ENCODE measurements at places on chromosomes 16 and 17. TPM values are rescaled to one million over a fixed set of nuclear protein-coding genes. Genes with fewer than 3 reads are reported as not detected.

The CHST4 gene
- 1.9 TPM for total RNA-seq

The BCL6B gene
- 2.9 TPM for total RNA-seq

DNA sequence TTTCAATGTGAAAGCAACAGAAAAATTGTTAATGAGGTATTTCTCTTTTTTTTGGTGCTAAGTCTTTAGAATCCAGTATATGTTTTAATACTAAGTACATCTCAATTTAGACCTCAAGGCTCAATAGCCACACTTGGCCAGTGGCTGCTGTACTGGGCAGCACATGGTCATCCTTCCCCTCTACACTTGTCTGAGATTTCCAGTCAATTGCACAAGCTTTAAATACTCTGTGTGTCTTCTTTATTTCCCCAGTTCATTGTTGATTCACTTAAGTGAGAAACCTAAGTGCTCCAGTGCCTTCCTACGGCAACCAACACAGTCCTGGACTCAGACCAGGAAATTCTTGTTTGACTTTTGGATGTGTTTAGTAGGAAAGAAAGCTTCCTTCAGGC lies 62.2 kb downstream of the TNRC6C start:
- H3K27me3 ChIP-seq: no peaks in the 10 kb centered on the region
- no peak for DNase-seq
- H3K4me3 ChIP-seq: no peak overlapping the region

DNA sequence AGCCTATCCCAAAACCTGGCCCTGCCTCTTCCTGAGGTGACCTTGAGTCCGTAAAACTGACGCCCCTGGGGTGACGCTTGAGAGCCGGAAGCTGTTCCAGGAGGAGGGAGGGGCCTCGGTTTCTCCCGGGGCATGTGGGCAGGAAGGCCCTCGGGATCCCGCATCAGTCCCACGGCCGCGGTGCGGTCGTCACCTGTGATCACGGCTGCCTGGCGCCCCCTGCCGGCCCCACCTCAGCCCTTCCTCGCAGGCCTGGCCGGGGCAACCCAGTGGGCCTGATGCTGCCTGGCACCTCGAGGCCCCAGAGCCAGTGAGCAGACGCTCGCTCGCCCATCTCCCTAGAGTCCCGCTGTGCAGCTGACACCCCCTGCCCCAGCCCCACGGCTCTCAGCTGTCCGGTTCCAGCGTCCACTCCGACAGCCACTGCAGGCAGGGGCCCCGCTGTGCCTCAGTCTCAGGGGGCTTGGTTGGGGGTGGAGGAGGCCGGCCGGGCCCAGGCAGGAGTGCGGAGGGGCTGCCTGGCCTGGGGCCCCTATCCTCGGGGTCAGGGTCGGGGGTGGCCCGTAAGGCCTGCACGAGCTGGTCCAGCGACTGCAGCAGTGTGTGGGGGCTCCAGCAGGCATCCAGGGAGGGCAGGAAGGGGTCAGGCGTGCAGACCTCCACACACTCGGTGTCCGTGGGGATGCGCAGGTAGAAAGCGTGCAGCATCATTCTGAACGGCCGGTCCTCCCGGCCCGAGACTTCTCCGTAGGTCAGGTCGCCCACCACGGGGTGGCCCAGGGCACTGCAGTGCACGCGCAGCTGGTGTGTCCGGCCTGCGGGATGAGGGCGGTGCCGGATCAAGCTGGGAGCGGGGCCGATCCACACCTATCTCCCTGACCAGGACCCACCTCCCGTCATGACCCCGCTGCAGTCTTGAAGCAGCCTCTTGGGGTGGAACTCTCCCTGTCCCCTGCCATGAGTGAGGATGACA lies 2.3 kb downstream of the RPUSD1 start:
- no peak overlapping the region for H3K4me3 ChIP-seq
- DNase-seq: peak; percentile 83
- no peak overlapping the region for H3K27ac ChIP-seq
- peaks cover 11% of the 10 kb centered on the region for H3K36me3 ChIP-seq

DNA sequence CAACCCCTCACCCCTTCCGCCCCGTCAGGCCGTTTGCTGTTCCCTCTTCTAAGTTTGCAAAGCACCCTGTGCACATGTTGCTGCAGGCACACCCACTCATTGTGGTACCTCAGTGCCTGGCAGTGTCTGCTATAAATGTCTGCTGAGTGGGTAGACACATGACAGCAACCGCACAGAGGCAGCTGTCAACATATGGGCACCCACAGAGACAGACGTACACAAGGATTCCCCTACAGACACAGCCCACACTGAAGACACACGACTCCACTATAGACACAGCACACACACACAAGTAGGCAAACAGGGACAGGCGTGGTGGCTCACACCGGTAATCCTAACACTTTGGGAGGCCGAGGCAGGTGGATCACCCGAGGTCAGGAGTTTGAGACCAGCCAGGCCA lies 17.8 kb upstream of the CRK start:
- no peaks in the 10 kb centered on the region for H3K4me1 ChIP-seq
- no peak overlapping the region for H3K4me3 ChIP-seq
- no peaks in the 10 kb centered on the region for H3K27me3 ChIP-seq
- DNase-seq: no peak

- peaks cover 3% of the 10 kb centered on the region for H3K27me3 ChIP-seq
- no peaks in the 10 kb centered on the region for H3K36me3 ChIP-seq
- H3K4me3 ChIP-seq: no peak overlapping the region
- H3K27ac ChIP-seq: no peak overlapping the region
Measured at GRCh38 chr16:86063760-86064405, 164.9 kb downstream of the IRF8 start.

The TEKT1 gene
- not detected for total RNA-seq

GRCh38 chr17:34637548-34638525 lies 58.5 kb downstream of the TMEM132E start:
- H3K36me3 ChIP-seq: no peaks in the 10 kb centered on the region
- H3K27me3 ChIP-seq: peaks cover 22% of the 10 kb centered on the region
- H3K4me1 ChIP-seq: peaks cover 5% of the 10 kb centered on the region
- no peak overlapping the region for H3K4me3 ChIP-seq

The KRT12 gene
- total RNA-seq: not detected

DNA sequence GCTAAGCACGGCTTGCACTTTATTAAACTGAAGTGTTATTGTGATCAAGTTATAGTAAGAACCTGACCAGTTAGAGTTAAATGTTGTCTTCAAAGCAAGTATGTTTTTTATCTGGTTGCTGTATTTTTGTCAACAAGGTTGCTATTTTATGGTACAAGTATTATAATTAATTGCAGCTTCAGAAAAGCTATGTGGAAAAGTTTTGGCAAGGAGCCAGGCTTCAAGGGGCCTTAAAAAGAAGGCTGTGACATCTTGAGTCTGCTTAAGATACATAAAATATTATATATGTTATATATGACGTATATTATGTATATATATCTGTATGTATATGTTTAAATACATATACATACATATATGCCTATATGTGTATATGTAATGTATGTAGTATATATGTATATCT lies 1461.2 kb upstream of the CDH8 start:
- H3K27me3 ChIP-seq: no peaks in the 10 kb centered on the region
- H3K4me1 ChIP-seq: no peaks in the 10 kb centered on the region
- DNase-seq: no peak
- no peaks in the 10 kb centered on the region for H3K36me3 ChIP-seq
- no peak overlapping the region for H3K4me3 ChIP-seq
- no peak overlapping the region for H3K27ac ChIP-seq

The UBALD1 gene
- total RNA-seq: 17.4 TPM

GRCh38 chr17:39555368-39555767 lies 52.4 kb downstream of the NEUROD2 start:
- H3K4me3 ChIP-seq: no peak overlapping the region
- no peak overlapping the region for H3K27ac ChIP-seq
- peaks cover 5% of the 10 kb centered on the region for H3K4me1 ChIP-seq
- H3K27me3 ChIP-seq: no peaks in the 10 kb centered on the region
- no peaks in the 10 kb centered on the region for H3K36me3 ChIP-seq

DNA sequence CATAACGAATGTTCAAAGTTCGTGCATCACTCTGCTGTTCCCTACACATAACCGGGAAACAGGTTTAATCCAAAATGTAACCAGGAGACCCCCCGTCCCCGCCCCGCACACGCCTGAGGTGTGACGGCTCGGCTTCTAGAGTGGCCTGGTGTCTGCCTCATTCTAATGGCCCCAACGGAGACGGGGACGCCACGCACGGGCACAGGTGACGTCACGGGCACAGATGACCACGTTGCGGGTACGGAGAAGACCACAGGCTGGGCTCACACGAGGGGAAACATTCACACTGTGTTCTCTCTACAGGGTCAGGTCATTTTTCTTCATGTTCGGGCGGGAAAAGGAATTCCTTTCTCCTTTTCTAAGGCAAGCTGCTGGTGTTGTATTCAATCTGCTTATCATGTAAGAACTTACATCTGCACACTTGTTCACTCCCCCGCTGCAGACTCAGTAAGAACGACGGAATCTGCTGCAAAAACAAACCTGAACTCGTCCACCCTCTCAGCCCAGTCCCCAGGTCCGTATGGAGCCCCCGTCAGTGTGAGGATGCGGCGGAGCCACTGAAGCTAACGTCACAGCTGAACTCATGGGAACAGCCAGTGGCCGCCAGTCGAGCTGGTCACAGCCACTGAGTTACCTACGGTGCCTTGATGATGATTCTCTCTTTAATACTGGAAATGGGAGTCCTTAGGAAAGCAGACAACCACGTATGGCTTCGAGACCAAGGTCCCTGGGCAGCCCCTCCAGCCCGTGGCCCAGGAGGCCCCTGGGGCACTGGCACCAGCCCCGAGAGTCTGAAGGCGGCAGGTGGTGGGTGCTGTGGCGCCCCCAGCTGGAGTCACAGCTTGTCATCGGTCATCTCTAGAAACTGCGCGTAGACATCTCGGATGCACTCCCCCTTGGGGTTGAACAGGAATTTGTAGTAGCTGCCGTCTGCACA lies 32.9 kb downstream of the WDR45B start:
- DNase-seq: no peak
- no peak overlapping the region for H3K27ac ChIP-seq
- H3K4me3 ChIP-seq: no peak overlapping the region

DNA sequence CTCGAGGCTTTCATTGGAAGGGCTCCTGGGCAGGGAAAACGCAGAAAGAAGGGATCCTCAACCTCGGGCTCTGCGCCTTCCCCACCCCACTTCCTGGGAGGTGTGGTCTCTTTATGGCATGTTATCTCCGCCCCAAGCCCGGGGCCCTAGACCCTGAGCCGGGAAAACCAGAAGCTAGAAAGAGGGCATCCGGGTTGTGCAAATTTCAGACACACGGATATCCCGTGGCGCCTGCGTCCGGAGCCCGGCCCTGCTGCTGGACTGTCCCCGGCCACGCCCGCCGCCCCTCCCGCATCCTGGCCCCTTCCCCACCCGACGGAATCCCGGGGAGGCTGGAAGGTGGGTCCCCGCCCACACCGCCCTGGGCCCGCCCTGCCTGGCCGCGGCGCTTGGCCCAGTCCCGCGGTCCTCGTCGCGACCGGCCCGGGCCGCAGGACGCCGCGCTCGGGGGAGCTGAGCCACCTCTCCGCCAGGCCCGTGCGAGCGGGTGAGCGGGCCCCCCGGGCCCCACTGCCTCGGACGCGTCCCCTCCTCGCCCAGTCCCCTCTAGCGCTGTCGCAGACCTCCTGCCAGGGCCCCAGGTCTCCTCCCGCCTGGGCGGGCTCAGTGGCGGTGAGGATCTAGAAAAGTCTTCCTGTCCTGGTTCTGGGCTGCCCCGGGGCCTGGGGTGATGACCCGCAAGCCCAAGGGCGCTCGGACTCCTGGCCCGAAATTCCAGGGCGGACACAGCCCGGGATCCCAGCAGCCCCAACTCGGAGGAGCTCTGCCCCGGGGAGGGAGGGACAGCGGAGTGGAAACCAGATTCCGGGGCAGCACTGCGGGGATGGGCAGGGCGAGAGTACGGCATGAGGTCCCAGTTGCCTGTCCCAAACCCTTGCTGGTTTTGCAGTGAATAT lies at the start of gene SLC16A5:
Gene SLC16A5 (plus strand): TSS at position 397 of the 896 bp plus-strand sequence. CDS start 5,683 bp downstream, outside the sequence.
- H3K27me3 ChIP-seq: no peaks in the 10 kb centered on the region
- H3K4me1 ChIP-seq: peaks cover 19% of the 10 kb centered on the region
- no peaks in the 10 kb centered on the region for H3K36me3 ChIP-seq
- DNase-seq: peak; percentile 80
- H3K27ac ChIP-seq: peak within 1 kb of the TSS; percentile 26

The ALOX12 gene
- not detected for total RNA-seq

DNA sequence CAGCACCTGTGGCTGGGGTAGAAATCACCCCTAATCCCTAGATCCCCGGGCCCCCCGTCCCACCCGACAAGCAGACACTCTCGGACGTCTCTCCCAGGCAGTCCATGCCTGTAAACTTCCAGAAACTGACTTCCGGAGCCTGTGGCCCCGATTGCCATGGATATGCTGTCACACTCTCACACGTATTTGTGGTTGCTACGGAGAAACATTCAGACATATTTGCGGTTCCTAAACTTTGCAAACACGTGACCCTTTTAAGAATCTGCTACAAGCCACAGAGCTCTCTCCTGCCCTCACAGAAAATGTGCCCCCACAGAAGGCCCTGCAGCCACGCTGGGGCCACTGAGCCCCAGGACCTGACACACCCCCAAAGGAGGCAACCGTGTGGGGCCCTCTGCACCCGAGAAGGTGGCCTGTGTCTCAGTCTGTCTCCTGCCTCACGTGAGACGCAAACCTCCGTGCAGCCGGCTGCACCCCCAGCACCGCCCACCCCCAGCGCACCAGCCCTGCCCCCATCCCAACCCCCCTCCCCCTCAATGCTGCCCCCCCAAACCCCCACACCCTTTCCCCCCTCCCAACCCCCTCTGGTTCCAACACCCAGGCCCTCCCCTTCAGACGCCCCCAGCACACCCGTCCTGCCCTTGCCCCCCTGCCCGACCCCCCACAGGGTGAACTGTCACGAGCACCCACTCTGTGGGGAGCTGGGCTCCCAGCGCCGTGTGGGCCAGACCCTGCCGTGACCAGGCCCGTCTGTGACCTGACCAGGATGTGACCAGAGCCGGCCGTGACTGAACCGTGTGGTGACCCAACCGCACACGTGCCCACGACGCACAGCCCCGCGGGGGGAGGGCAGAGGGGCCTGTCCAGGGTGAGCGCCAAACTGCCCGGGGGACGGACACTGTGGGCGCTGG lies 66.3 kb upstream of the METRNL start:
- H3K27ac ChIP-seq: no peak overlapping the region
- H3K27me3 ChIP-seq: no peaks in the 10 kb centered on the region
- no peak overlapping the region for H3K4me3 ChIP-seq
- H3K4me1 ChIP-seq: no peaks in the 10 kb centered on the region
- DNase-seq: no peak

DNA sequence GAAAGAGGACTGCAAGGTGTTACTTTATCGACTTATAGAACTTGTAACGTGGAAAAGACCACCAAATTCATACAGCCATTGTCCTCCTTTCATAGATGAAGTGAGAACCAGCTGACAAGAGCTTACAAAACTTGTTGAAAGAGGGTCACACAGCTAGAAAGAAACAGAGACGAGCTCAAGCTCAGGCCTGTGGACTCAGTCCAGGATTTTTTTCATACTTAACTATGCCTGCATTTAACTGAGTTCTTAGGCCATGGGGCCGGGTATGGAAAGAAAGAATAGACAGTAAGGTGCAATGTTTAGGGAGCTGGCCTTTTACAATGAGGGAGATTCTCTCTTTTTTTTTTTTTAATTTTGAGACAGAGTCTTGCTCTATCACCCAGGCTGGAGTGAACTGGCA lies 106.1 kb downstream of the ADAMTS18 start:
- H3K36me3 ChIP-seq: no peaks in the 10 kb centered on the region
- H3K4me1 ChIP-seq: no peaks in the 10 kb centered on the region
- no peaks in the 10 kb centered on the region for H3K27me3 ChIP-seq
- no peak for DNase-seq
- no peak overlapping the region for H3K27ac ChIP-seq
- no peak overlapping the region for H3K4me3 ChIP-seq
